ENCODE measurements at places on chromosomes 1 and 21. TPM values are rescaled to one million over a fixed set of nuclear protein-coding genes. Genes with fewer than 3 reads are reported as not detected.

DNA sequence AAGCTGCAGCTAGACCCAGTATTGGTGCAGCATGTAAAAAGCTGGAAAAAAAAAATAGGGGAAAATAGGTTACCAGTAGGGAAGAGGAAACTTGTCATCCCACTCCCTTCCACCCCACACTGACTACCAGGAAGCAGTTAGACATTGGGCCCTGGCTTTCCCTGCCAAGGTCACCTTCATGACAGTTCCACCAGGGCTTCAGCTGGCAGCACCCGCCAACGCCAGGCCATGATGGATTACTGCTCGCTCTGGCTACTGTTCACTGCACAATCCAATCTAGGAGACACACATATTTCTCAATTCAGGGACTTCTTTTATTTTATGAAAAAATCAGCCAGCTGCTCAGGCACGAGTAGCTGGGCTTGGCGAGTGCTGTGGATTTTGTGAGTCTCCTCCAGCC lies 127.7 kb downstream of the DMRTA2 start:
- DNase-seq, result no peak

GRCh38 chr1:178844436-178844835 lies 26.4 kb downstream of the ANGPTL1 start:
- DNase-seq, result no peak

GRCh38 chr1:212035835-212036605 lies 472 bp downstream of the DTL start:
- no peak for DNase-seq

DNA sequence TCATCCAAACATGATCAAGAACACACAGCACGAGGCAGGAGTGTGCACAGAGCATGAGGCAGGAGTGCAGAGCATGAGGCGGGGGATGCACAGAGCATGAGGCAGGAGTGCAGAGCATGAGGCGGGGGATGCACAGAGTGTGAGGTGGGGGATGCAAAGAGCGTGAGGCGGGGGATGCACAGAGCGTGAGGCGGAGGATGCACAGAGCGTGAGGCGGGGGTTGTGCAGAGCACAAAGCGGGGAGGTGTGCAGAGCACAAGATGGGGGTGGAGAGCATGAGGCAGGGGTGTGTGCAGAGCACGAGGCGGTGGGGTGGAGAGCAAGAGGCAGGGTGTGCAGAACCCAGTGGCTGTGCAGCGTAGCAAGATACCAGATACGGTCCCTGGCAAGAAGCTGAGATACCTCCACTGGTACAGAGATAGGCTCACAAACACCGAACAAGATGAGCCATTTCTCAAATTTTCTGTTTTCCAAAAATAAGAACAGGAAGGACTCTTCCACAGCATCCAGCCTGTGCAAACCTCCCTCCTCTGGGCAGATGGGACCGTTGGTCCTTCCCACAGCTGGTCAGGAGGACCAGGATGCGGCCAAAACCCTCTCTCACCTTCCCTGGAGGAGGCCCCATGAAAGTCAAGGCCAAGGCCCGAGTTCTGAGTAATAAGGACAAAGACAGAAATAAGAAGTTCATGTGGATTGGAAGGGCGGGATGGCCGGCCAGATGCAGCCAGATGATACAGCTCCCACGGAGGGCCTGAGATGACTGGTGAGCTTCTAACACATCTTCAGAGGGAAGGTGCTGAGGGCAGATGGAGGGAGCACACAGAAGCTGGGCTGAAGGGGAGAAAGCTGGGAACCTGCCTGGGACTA lies 12.0 kb downstream of the SPATC1L start:
- DNase-seq, result peak; percentile 6

- no peak for DNase-seq
These were observed 11.5 kb downstream of the TNFSF4 start for GRCh38 chr1:173195596-173196088.

DNA sequence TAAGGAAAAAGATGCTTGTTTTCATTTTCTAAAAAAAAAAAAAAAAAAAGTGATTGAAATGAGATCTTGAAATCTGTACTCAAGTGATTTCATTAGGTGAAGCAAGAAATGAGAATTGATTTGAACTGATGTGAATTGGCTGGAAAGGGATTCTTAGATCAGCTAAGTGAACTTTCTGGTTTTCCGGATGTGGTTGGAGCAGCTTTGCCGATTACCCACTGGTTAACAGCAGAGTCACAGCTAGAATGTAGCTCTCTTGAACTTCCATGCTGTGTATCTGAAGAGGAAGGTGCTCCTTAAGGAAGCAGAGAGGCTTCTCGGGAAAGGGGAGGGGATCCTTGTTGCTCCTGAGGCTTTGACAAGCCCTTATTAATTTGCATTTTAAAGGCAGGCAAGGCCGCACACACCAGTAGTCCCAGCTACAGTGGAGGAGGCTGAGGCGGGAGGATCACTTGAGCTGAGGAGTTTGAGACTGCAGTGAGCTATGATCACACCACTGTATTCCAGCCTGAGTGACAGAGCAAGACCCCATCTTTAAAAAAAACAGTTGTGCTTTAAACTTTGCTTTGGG lies 28.7 kb upstream of the PWP2 start:
- DNase-seq, result no peak

Gene SMCP
- not detected for total RNA-seq

Gene HPDL
- total RNA-seq, result 1.4 TPM

Gene CFHR3
- not detected for total RNA-seq

Data from uterus (tissue), 4 donors.